Chondrocyte (in vitro differentiated cells): ENCODE measurements at places on chromosomes 2 and 18. TPM values are rescaled to one million over a fixed set of nuclear protein-coding genes. Genes with fewer than 3 reads are reported as not detected.

DNA sequence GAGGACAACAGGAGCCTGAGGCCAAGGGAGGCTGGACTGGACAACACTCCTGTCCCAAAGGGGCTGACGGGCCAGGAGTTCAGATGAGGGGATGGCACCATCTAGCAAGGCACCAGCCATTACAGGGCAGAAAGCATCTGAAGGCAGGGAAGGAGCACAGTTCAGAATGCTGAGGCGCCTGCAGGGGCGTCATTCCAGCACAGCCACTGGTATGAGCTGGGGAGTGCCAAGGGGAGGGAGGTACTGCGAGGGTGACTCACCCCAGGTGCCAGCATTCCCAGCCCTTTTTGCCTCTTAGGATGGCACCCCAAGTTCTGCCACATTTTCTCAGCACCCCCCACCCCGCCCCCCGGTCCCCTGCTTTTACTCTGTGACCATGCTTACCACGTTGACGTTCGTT lies 129.8 kb upstream of the EPAS1 start:
- no peaks in the 10 kb centered on the region for H3K27me3 ChIP-seq
- H3K4me1 ChIP-seq = peaks cover 57% of the 10 kb centered on the region
- no peaks in the 10 kb centered on the region for H3K36me3 ChIP-seq

- no peaks in the 10 kb centered on the region for H3K36me3 ChIP-seq
- H3K27me3 ChIP-seq = no peaks in the 10 kb centered on the region
- H3K4me3 ChIP-seq = no peak overlapping the region
- no peaks in the 10 kb centered on the region for H3K4me1 ChIP-seq
- H3K27ac ChIP-seq = no peak overlapping the region
Observed at GRCh38 chr2:126049461-126049860, 606.5 kb upstream of the GYPC start.

Gene MZT2A
- total RNA-seq = 96.5 to 112 TPM (median 109 TPM) in 3 replicates

DNA sequence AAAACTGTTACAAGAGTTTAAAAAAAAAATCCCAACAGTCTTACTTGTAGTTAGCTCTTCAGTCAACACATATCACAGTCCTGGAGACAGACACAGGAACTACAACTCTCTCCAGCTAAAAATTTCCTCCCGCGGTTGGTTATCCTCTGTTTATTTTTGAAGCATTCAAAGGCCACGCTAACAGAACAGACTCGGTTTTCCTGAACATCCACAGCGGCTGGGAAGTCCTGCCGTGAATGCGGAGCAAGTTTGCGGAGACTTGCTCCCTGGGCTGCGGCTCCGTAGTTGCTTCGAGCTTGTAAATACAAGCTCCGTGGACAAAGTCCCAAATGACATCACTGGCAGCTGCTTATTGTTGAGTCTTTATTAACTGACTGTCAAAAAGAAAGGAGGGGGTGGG lies at the start of gene NCKAP5:
Gene NCKAP5 (minus strand): TSS at position 292 of the 400 bp plus-strand sequence. CDS start 50,937 bp downstream, outside the sequence.
- H3K27ac ChIP-seq = peak within 1 kb of the TSS; percentile 6
- H3K36me3 ChIP-seq = no peaks in the 10 kb centered on the region

- peaks cover 4% of the 10 kb centered on the region for H3K27me3 ChIP-seq
- H3K4me1 ChIP-seq = no peaks in the 10 kb centered on the region
- DNase-seq = no peak
- no peak overlapping the region for H3K27ac ChIP-seq
- no peak overlapping the region for H3K4me3 ChIP-seq
Observed at GRCh38 chr2:50674876-50675275, 357.1 kb downstream of the NRXN1 start.

Gene NAB1
- 44.2 to 69.3 TPM (median 49.8 TPM) in 3 replicates for total RNA-seq

Gene ERICH2
- 2.1 to 2.6 TPM in 2 of 3 replicates, not detected in the other for total RNA-seq

GRCh38 chr2:25310965-25311864 lies 30.5 kb downstream of the DNMT3A start:
- H3K27ac ChIP-seq = no peak overlapping the region
- peaks cover 2% of the 10 kb centered on the region for H3K36me3 ChIP-seq
- peaks cover 12% of the 10 kb centered on the region for H3K4me1 ChIP-seq
- no peak for DNase-seq
- no peaks in the 10 kb centered on the region for H3K27me3 ChIP-seq

DNA sequence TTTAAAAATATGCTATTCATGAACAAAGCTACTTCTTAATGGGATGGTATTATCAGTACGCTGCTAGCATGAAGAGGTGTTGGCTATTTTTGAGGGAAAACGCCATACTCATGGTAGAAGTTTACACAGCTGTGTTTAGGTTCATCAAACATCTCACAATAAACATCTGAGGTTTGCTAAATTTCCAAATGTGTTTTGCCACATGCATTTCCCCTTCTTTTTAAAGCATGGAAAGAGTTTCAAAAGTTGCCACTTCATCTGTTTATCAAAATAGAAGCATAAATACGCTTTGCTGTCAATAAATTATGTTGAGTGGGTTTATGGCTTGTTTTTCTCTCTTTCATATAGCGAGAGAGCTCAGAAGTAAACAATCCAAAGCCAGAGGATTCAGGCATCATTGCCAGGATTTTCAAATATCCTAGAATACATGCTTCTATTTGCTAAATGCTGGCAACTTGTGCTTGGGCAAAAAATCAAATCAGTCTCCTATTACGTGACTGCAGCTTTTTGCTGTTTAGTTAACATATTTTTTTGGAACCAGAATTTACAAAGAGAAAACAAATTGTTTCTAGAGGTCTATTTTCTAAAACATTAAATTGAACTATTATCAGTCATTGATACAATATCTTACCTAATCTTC lies 1919.9 kb upstream of the LRRTM1 start:
- no peak for DNase-seq
- H3K4me1 ChIP-seq = no peaks in the 10 kb centered on the region
- no peaks in the 10 kb centered on the region for H3K36me3 ChIP-seq
- H3K27ac ChIP-seq = no peak overlapping the region

Gene WIPF1
- 60.0 to 68.9 TPM (median 61.8 TPM) in 3 replicates for total RNA-seq

DNA sequence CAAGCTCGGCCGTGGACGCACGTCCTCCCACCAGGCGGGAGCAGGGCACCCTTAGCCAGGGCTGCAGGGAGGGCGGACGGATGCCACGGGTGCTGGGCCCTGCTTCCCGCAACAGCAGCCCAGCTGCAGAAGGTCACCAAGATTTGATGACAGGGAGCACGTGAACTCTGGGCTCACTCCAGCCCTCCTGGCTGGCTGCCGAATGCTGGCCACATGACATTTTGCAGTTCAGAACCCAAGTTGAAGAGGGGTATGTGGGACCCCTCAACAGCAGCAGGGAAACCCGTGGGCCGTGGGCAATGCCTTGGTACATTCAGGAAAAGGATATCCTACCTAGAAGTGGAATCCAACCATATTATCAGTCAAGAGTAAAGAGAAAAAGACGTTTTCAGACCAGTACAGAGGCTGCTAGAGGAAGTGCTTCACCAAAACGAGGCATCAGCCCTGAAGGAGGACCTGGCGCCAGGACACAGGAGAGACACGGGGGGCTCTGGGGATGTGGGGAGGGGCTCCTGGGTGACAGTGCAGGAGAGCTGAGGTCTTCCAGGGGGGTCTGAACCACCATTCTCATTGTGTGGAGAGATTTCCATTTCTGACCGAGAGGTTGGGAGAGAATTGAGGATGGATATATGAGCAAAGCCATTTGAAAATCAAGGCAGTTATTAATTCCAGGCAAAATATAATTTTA lies 107.4 kb upstream of the CTDP1 start:
- H3K27me3 ChIP-seq = no peaks in the 10 kb centered on the region
- no peak overlapping the region for H3K4me3 ChIP-seq
- H3K4me1 ChIP-seq = peaks cover 59% of the 10 kb centered on the region
- H3K36me3 ChIP-seq = peaks cover 4% of the 10 kb centered on the region

Gene KHK
- total RNA-seq = 1.2 to 1.9 TPM (median 1.3 TPM) in 3 replicates

DNA sequence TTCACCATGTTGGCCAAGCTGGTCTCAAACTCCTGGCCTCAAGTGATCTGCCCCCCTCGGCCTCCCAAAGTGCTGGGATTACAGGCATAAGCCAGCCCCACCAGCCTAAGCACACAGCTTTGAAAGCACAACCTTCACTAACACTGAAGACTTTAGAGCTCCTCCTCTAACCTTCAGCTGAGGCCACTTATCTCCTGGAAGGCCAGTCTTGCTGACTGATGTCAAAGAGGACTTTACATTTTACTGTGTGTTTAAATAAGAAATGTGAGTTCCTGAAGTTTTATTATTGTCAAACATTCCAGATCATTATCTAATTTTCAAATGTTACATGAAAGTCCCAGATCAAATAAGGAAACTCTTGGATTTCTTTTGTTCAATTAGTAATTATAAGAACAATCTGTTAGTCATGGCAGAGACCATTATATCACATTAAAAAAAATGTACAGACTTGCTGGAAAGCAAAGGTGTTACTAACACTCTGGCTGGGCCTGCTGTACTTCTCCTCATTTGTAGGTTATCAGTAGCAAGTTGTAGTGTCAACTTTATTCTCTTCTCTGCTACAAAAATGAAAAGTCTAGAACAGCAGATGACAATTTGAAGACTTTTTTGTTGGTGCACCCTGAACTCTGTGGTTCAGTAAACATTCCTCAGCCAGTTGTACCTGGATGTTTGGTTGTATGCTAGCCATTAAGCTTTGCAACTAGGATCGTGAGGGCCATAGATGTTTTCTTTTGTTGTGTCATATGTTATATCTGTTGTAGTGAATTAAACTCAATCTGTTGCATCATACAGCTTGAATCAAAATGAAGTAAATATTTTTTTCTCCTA lies 80.0 kb downstream of the AOX1 start:
- DNase-seq = no peak
- no peaks in the 10 kb centered on the region for H3K36me3 ChIP-seq
- no peak overlapping the region for H3K4me3 ChIP-seq
- H3K27me3 ChIP-seq = no peaks in the 10 kb centered on the region

DNA sequence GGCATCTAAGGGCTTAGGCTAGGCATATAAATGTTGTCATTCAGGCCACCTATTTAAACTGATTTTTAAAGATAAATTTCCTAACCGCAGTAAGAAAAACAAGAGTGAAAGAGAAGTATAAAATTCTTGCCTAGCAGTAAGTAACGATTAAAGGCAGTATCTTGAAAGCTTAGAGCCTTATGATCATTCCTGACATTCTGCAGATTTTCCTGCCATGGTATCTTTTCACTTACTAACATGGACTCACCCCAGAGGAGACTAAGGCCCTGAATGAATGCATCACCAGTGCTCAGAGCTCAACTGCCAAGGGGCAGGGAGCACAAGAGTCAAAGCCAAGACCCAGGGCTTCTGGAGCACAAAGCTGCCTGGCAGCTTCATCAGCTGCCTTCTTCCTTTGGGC lies 133.1 kb downstream of the GCA start:
- H3K27ac ChIP-seq = no peak overlapping the region
- no peak for DNase-seq
- peaks cover 7% of the 10 kb centered on the region for H3K4me1 ChIP-seq
- no peak overlapping the region for H3K4me3 ChIP-seq
- H3K36me3 ChIP-seq = no peaks in the 10 kb centered on the region

Gene ING5
- 13.8 to 25.2 TPM (median 16.3 TPM) in 3 replicates for total RNA-seq

Gene ASB1
- total RNA-seq = 31.0 to 37.9 TPM (median 34.5 TPM) in 3 replicates

- peaks cover 5% of the 10 kb centered on the region for H3K4me1 ChIP-seq
- DNase-seq = no peak
- no peak overlapping the region for H3K27ac ChIP-seq
- no peak overlapping the region for H3K4me3 ChIP-seq
- H3K27me3 ChIP-seq = peaks cover 3% of the 10 kb centered on the region
Observed at GRCh38 chr2:195471163-195471562, 185.9 kb upstream of the SLC39A10 start.

- peaks cover 25% of the 10 kb centered on the region for H3K36me3 ChIP-seq
- H3K27me3 ChIP-seq = no peaks in the 10 kb centered on the region
- peaks cover 33% of the 10 kb centered on the region for H3K4me1 ChIP-seq
- H3K27ac ChIP-seq = peak overlapping the region; percentile 98
- peak overlapping the region; percentile 85 for H3K4me3 ChIP-seq
Observed at GRCh38 chr2:27379836-27380625, 503 bp downstream of the ZNF513 start.

- no peak overlapping the region for H3K4me3 ChIP-seq
- no peak for DNase-seq
- H3K36me3 ChIP-seq = peaks cover 42% of the 10 kb centered on the region
- H3K27me3 ChIP-seq = no peaks in the 10 kb centered on the region
Observed at GRCh38 chr18:8786483-8787370, 81.4 kb downstream of the MTCL1 start.

DNA sequence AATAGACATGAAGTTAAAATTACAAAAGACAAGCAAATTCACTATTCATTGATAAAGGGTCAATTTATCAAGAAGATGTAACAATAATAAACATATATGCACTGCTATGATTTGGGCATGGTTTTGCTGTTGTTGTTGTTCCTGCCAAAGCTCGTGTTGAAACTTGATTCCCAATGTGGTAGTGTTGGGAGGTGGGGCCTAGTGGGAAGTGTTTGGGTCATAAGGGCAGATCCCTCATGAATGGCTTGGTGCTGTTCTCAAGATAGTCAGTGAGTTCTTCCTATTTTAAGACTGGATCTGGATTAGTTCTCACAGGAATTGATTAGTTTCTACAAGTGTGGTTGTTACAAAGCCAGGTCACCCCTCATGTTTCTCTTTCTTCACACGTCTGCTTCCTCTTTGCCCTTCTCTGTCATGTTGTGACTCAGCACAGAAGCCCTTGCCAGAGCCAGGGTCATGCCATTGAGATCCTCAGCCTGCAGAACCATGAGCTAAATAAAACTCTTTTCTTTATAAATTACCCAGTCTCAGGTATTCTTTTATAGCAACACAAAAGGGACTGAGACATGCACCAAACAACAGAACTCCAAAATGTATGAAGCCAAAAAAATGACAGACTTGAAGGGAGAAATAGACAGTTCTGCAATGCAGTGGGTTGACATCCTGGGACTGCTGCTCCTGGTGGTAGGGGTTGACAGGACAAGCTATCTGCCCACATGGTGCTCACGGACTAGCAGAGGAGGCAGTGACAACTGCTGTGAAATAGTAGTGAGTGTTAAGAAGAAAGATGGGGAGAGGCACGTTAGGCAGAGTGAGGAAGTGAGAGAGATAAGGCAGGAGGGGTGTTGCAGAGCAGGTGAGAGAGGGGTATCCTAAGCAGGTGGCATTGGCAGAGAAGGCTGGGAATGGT lies 18.6 kb upstream of the SKA1 start:
- no peaks in the 10 kb centered on the region for H3K4me1 ChIP-seq
- H3K4me3 ChIP-seq = no peak overlapping the region
- no peak for DNase-seq
- peak overlapping the region; percentile 29 for H3K27ac ChIP-seq
- H3K27me3 ChIP-seq = peaks cover 51% of the 10 kb centered on the region

Gene UGT1A1
- not detected in 3 replicates for total RNA-seq
